Stimulated activated CD4-positive, alpha-beta T cell treated with anti-CD3 and anti-CD28 coated beads, Interleukin-1b, Interleukin-23, amount 100 ng/mL, for 1 hour (primary cell): ENCODE measurements at places on chromosomes 1 and 21.
A peak's percentile ranks its signal among the peaks of the same experiment; 100 is the strongest.

DNA sequence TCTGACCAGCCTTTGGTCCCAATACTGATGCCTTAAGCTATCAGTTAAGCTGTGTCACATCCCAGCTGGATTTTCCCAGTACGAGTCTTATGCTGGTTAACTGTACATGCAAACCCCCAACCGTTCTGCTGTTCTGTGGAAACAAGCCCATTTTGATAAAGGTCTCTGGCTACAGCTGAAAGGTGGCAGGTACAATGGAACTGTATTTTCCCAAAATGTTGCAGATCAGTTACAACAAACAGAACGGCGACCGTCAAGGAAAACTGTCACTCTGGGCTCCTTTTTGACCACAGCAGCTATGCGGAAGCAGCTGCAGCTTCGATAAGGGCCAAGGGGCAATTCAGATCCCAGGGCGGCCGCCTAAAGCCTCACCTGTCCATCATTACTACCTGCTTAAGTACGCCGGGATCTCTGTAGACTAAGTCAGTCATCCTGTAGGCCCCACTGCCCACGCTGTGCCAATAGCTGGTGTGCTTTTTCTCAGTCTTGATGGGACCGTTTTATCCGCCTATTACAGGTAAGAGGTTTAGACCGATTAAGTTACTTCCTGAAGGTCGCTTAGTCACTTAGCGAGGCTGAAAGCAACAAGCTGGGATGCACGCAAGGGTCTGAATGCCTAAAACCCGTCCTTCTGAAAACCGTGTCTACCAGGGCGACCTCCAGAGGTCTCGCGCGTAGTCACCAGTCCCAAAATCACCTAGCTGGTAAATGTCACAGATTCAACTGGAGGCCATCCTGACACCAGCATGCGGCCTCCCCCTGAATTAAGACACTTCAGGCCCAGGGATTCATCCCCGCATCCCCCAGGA, 11.1 kb upstream of the RAB42 start:
- peak; percentile 26 for DNase-seq

- no peak for DNase-seq
These were observed 27.6 kb downstream of the PBX1 start for GRCh38 chr1:164586591-164586990.

DNA sequence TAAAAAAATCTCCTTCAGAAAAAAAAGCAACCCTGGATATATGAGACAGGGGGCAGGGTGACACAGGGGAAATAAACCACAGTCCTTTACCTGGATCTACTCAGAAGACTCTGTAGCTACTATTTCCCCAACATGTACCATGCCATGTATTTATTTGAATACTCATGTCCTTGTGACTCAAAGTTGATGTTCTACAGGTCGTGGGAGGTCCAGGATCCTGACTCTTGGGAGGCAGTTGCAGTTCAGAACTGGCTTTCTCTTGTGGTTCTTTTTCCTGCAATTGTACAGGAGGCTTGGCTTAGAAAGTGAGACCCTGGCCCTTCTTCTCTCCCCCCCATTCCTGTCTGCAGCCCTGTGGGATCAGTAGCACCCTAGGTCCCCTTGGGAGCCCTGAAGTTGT, 5.8 kb upstream of the IL24 start:
- no peak for DNase-seq

DNA sequence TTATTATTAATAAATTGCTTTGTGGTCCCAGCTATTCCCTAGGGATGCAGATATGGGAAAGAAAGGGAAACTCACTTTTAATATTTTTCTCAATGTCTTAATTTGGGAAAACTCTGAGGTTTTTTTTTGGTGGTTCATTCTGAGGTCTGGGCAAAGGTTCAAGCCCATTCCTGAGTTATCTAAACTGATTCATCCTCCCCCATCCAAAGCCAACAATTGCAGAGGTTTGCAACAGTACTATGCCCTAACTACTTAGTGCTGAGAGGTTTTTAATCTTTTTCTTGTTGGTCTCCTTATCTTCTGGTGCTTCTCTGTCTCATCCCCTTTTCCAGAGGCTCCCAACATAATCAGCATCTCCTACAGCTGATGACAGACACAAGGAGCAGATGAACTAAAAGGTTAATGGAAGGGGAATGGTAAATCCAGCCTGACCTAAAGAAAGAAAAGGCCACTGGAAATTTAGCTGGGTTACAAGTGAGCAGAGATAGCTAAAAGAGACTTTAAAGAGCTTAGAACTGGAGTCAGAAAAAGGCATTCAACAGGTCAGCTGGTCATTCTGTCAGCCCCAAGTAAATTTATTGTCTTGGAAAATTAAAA, 390.4 kb downstream of the TGFB2 start:
- DNase-seq, result no peak

DNA sequence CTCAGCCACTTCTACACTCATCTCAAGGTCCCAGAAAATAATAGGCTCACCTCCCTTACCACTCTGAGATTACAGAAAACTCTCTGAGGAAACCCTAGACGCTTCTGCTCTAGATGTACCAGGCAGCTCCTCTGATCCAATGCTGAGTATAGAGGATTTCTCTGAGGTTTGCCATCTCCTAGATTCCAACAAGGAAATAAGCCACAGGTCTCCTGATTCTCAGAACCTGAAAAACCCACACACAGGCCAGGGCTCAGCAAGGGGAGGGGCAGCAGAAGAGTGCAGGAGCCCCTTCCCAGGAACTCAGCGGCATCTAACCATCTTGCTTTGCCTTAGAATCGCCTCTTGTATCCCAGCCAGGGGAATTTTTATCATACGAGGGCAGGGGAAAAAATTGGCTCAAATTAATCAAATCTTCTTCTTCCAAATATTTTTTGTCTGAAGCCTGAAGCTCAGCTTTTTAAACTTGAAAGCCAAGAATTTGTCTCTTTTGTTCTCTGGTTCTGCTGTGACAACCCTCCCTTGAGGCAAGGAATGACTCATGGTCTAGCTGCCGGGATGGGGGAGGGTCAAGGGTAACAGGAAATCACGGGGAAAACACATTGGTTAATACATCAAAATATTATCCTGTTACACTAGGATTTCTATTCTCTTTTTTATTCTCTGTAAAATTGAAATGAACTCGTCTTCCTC, 30.8 kb downstream of the GORAB start:
- DNase-seq, result no peak

GRCh38 chr1:42978317-42979035, 19.8 kb upstream of the SLC2A1 start:
- DNase-seq, result no peak

DNA sequence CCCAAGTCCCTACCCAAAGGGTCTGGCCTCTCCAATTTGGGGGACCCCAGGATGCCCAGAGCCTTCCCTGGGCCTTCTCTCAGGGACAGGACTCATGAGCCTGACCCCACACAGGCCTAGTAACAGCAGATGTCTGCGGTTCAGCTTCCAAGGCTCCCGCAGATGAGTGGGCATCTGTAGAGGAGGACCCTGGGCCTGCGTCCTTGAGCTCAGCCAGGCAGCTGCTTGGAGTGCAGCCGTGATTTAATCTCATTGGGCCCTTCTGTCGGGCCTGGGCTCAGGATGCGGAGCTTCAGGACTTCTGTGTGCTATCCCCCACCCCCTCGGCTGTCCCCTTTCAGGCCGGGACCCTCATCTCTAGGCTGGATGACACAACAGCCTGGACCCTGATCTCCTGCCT, 35.4 kb downstream of the IGSF21 start:
- no peak for DNase-seq

- no peak for DNase-seq
These were observed 698.5 kb upstream of the BRINP3 start for GRCh38 chr1:191176131-191176530.

DNA sequence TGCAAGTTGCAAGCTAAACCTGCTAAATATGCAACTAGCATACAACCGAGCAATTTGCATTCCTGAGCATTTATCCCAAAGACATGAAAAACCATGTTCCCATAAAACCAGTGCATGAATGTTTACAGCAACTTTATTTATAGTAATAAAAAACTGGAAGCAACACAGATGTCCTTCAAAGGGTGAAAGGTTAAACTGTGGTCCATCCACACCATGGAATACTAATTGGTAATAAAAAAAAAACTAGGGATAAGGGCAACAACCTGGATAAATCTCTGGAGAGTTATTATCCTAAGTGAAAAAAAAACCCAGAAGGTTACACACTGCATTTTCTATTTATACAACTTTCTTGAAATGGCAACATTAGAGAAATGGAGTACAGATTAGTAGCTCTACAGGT, 474.1 kb downstream of the SMYD3 start:
- no peak for DNase-seq

- DNase-seq, result no peak
These were observed 1.2 kb upstream of the MMEL1 start for GRCh38 chr1:2633936-2634491.

GRCh38 chr1:61921435-61921834, 179.2 kb downstream of the PATJ start:
- no peak for DNase-seq

DNA sequence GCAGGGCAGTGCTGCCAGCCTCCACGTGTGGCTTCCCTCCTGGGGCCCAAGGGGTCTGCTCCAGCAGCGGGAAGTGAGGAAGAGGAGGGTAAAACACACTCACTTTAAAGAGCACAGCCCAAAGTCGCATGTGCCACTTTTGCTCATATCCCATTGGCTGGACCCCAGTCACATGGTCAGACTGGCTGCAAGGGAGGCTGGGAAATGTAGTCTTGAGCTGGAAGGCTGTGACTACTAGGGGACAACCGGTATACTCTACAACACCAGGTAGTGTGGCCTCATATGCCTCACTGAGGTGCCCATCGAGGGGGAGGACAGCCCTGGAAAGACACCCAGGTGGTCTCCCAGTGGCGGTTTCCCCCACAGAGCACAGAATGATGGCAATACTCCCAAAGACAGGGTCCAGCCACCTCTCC, 45.2 kb downstream of the CAMK2N1 start:
- no peak for DNase-seq

DNA sequence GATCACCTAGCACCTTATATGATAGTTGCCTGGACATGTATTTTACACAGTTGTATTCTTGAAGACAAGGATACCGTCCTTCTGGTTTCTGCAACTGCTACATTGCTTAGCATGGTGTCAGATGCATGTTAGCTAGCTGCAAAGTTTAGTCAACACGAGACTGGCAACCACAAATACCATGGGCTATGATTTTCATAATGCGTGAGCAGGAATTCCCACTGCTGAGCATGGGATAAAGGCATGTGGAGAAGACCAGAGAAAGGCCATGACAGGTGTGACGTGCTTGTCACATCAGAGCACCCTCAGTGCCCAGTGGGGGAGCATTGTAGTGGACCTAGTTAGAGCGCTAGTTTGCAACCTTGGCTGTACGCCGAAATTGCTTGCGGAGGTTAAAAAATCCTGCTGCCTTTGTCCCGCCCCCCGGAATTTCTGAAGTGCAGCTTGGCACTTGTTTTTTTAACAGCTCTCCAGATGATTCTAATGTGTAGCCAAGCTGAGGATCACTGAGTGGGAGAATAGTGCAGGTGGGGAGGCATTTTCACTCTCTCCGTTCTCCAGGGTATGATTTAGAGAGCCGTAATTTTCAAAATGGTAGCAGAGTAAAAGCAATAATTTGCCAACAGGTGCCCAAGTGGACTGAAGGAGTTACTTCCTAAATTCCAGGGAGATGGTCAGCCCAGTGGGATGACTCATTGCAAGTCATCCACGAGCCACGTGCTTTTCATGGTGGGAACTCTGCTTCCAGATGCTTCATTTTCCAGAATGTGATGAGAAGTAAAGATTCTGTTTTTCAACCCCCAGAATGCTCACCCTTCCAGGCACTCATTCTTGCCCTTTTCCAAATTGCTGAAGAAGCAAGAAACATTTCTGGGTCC, 81.0 kb downstream of the CNIH3 start:
- no peak for DNase-seq

DNA sequence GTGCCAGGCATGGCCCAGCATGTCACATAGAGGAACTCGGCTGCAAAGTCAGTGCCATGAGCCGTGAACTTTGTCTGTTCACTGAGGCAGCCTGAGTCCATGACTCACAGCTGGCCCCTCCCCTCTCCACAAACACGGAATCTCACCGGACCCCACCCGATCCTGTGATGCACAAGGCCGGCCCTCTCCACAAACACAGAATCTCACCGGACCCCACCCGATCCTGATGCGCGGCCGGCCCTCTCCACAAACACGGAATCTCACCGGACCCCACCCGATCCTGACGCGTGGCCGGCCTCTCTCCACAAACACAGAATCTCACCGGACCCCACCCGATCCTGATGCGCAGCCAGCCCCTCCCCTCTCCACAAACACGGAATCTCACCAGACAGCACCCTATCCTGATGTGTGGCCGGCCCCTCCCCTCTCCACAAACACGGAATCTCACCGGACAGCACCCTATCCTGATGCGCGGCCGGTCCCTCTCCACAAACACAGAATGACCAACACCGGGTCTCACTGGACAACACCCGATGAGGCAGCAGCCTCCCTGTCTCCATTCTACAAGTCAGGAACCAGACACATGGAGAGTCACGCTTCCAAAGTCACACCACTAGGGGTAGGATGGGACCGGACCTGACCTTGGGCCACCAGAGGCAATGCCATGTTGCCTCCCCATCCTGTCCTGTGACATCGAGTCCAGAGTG, 39.6 kb upstream of the GPR153 start:
- DNase-seq, result no peak

DNA sequence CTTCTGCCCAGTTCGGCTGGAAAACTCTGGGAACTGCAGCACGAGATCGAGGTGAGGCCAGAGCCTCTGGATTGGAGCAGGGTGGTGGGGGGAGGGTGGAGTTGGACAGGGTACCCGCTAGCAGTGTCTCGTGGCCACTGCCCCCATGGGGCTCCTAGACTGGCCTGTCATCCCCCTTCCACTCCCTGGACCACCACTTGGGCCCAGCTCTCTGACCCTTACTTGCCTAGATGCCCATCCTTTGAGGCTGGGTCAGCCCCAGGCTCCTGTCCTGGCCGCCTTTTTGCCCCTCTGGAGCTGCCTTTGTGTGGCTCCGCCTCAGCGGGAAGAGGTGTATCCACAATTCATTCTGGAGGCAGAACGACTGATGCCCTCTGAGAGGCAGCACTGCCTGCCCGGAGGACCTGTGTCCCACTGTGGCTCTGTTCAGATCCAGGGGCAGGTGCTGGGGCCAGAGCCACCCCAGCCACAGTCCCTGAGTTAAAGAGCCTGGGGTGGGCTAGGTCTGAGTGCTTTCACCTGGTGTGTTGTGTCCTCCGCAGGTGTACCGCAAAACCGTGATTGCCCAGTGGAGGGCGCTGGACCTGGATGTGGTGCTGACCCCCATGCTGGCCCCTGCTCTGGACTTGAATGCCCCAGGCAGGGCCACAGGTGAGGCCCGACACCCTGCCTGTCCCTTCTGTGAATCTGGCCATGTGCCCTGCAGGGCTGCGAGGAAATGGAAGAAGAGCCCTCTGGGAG, 17.7 kb downstream of the FAAH start:
- no peak for DNase-seq

- no peak for DNase-seq
These were observed 45.4 kb upstream of the ATP1B1 start for GRCh38 chr1:169060919-169061639.

- no peak for DNase-seq
These were observed 6.4 kb upstream of the SERBP1 start for GRCh38 chr1:67436511-67437055.

GRCh38 chr1:194028002-194028401, 841.6 kb upstream of the B3GALT2 start:
- DNase-seq, result no peak

- no peak for DNase-seq
These were observed 204.1 kb upstream of the PTGFR start for GRCh38 chr1:78286686-78287085.
